ENCODE measurements at places on chromosomes 3 and 15. TPM values are rescaled to one million over a fixed set of nuclear protein-coding genes. Genes with fewer than 3 reads are reported as not detected.

The TMEM212 gene
- not detected for total RNA-seq

The COX17 gene
- total RNA-seq = 105 TPM

The SLC41A3 gene
- total RNA-seq = 25.8 TPM

GRCh38 chr15:96851613-96852012 is 521.1 kb downstream of the NR2F2 start:
- no peak overlapping the region for H3K4me3 ChIP-seq
- H3K36me3 ChIP-seq = no peaks in the 10 kb centered on the region
- no peaks in the 10 kb centered on the region for H3K4me1 ChIP-seq
- no peaks in the 10 kb centered on the region for H3K27me3 ChIP-seq

DNA sequence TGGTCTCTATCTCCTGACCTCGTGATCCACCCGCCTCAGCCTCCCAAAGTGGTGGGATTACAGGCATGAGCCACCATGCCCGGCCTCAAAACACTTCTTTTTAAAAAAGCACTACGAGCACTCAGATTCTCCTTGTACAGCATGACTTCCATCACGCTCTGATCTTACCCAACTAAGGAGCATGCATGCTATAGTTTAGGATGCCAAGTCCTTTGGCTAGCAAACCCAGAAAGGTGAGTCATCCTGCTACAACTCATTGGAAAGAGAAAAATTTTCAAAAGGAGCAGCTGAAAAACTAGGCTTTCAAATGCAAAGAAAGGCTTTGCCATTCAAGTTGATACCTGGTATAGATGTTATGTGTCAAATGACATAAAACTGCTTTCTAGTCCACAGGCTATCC is 70.3 kb upstream of the PRICKLE2 start:
- no peaks in the 10 kb centered on the region for H3K4me1 ChIP-seq
- H3K36me3 ChIP-seq = no peaks in the 10 kb centered on the region
- no peaks in the 10 kb centered on the region for H3K27me3 ChIP-seq
- no peak overlapping the region for H3K27ac ChIP-seq
- DNase-seq = no peak

GRCh38 chr15:31758126-31758525 is 272.2 kb upstream of the CHRNA7 start:
- no peaks in the 10 kb centered on the region for H3K36me3 ChIP-seq
- no peaks in the 10 kb centered on the region for H3K4me1 ChIP-seq
- no peak overlapping the region for H3K27ac ChIP-seq

DNA sequence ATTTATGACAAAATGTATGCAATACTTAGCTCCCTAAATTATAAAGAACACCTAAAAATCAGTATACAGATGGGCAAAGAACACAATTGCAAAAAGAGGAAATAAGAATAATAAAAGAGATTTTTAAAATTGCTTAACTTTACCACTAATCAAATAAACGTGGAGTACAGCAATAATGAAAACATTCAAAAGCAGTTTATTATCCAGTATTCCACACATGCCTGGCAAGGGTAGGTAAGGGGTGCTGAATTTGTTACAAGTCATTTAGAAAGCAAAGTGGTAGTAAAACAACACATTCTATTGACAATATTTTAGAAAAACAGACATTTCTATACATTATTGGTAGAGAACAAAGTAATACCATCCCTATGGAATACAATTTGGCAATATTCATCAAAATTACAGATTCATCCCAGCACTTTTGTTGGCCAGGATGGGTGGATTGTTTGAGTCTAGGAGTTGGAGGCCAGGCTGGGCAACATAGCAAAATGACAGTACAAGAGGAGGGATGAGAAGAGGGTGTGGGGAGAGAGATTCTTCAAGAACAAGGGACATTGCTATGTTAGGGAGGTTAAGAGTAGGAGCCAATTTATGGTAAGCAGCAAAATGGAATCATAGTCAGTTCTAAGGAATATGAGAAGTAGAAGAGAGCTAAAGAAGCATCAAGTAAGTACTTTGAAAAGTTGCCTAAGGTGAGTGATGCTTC is 3.7 kb upstream of the ACKR4 start:
- no peak for DNase-seq
- H3K27me3 ChIP-seq = no peaks in the 10 kb centered on the region
- peaks cover 4% of the 10 kb centered on the region for H3K36me3 ChIP-seq
- H3K4me1 ChIP-seq = no peaks in the 10 kb centered on the region

- no peaks in the 10 kb centered on the region for H3K27me3 ChIP-seq
- H3K4me3 ChIP-seq = no peak overlapping the region
- DNase-seq = no peak
Measured at GRCh38 chr3:31157047-31157694, 262.7 kb upstream of the GADL1 start.

- DNase-seq = peak; percentile 73
- H3K4me3 ChIP-seq = peak within 1 kb of the TSS; percentile 58
- H3K4me1 ChIP-seq = peaks cover 8% of the 10 kb centered on the region
- no peaks in the 10 kb centered on the region for H3K27me3 ChIP-seq
- no peaks in the 10 kb centered on the region for H3K36me3 ChIP-seq
Measured at GRCh38 chr3:146469150-146470017, at the start of gene PLSCR2. Gene PLSCR2, minus strand, starts transcription at chr3:146469561. Its CDS starts 9,657 bp downstream, at chr3:146459904.

- no peaks in the 10 kb centered on the region for H3K4me1 ChIP-seq
- H3K36me3 ChIP-seq = no peaks in the 10 kb centered on the region
- DNase-seq = no peak
- no peak overlapping the region for H3K27ac ChIP-seq
Measured at GRCh38 chr15:42385206-42385979, 26.1 kb downstream of the CAPN3 start.

GRCh38 chr3:65508750-65509422 is 529.8 kb downstream of the MAGI1 start:
- no peaks in the 10 kb centered on the region for H3K4me1 ChIP-seq
- no peaks in the 10 kb centered on the region for H3K27me3 ChIP-seq
- no peak overlapping the region for H3K4me3 ChIP-seq
- H3K36me3 ChIP-seq = no peaks in the 10 kb centered on the region
- DNase-seq = no peak

The ACSBG1 gene
- not detected for total RNA-seq

DNA sequence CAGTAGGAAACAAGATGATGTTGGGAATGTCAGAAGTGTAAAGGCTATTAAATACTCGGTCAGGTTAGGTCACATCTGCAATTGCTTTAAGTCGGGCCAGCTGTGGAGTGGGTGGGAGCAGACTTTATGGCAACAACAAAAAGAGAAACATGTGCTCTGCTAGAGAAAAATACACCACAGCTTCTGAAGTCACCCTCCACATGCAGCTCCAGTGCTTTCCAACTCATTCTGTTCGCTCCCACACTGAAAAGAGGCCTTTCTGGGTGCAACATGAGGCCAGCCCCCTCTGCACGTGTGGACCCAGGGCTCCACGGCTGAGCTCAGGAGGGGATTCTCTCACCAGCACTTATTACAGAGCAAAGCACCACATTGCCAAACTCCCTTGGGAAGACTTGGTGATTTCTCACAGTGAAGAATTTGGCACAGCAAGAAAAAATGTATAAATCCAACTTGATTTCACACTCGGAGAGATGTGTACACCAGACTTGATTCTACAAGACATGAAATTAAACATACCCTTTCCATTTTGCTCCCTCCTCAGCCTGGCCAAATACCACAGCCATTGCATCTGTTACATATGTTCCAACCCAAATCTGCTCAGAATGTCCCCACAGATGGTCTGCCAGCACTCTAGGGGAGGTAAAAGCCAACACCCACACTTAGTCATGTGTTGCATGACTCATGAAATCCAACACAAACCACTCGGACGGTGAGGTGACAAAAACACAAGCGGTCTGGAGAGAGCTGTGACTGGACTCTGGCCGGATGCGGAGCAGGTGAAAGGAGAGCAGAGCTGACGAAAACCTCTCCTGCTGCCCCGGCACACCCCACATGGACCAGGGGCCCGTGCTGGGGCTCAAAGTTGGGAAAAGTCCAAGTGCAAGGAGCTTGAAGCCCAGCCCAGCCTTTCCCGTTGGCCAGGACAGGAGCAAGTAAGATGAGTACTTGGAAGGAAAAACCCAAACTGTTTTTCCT is 74.6 kb downstream of the ITGB5 start:
- no peaks in the 10 kb centered on the region for H3K27me3 ChIP-seq
- no peaks in the 10 kb centered on the region for H3K36me3 ChIP-seq
- no peak overlapping the region for H3K27ac ChIP-seq
- H3K4me1 ChIP-seq = no peaks in the 10 kb centered on the region
- H3K4me3 ChIP-seq = no peak overlapping the region

DNA sequence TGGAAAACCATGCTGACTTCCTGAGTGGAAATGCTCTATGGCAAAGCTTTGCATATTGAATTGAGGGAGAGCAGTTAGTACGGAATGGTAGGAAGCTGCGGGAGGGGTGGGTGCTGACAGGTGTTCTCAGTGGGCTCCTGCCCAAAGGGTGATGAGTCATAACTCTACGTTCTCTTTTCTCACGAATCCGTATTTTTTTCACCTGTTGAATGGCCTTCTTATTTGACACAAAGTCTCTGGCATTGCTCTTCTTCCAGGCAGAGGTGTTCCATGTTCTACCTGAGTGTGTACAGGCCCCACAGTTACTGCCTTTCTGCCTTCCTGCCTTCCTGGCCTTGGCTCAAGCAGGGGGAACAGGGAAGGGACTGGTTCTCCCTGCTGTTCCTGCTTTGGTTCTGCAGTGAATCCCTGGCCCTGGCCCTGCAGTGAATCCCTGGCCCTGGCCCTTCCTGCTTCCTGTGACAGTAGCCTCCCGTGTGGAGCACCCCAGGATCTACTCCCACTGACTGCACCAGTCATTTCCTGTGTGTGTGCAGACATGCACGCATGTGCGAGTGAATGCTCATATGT is 31.9 kb downstream of the TRAK1 start:
- no peak for DNase-seq
- H3K4me3 ChIP-seq = no peak overlapping the region
- H3K27me3 ChIP-seq = no peaks in the 10 kb centered on the region
- no peaks in the 10 kb centered on the region for H3K4me1 ChIP-seq
- no peak overlapping the region for H3K27ac ChIP-seq
- no peaks in the 10 kb centered on the region for H3K36me3 ChIP-seq
